ENCODE measurements at places on chromosomes 2 and 18.

- no peak for DNase-seq
Observed at GRCh38 chr2:226405465-226405864, 394.2 kb downstream of the IRS1 start.

GRCh38 chr18:24860978-24861680 is 400.7 kb downstream of the HRH4 start:
- DNase-seq = no peak

DNA sequence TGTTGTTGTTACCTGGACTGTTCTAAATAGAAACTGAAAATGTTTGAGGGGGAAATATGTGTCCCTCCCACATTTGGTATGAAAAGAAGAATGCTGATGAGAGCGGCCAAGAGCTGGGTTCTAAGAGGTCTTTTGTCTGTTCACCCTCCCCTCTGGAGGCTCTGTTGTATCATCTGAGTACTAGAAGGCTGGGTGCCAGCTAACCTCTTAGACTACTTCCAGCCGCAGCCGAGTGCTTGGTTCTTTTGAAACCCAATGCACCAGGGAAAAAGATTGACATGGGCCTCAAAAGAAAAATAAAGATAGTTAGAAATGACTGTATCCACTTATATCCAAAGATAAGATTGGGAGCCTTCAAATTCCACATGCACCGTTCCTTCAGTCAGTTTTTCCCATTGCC is 255.9 kb downstream of the TXNL1 start:
- no peak for DNase-seq

- DNase-seq = no peak
Observed at GRCh38 chr2:196361606-196362326, 190.4 kb upstream of the STK17B start.

DNA sequence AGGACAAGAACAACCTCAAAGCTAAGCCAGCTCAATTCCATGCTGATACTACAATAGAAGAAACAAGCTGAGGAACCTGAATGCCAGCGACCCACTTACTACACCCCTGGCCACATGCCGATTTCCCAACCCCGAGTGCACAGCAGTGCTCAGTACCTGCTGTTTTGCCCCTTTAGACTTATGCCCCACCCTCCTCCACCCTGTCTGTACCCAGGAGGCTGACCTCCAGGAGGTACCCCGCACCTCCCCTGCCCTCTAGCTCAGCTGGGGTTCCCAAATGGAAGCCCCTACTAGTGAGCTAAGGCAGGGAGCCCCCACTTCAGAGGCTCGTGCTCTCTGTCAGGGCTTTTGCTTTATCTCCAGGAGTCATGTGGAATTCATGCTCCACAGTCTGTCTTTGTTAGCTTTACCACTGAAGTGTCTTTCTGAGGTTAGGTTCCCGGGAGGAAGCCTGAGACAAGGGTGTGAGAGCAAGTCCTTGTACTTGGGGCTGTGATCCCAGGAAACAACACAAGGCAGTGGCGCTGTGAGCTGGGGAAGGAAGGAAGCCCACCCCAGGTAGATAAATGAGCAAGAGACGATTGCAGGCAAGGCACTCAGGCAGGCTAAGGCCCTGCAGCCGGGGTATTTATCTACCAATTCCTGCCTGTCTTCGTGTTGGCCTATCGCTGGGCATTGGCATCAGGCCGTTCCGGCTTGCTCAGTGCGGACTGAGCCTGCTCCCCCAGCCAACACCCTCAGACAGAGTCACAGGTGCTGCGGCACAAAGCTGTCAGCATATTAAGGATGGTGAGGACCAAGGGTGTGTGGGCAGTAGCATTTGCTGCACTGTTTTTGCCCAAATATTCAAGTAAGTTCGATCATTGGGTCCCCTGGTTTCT is 220.5 kb downstream of the CYP26B1 start:
- DNase-seq = no peak

GRCh38 chr18:9017905-9018227 is 84.6 kb upstream of the NDUFV2 start:
- DNase-seq = no peak

DNA sequence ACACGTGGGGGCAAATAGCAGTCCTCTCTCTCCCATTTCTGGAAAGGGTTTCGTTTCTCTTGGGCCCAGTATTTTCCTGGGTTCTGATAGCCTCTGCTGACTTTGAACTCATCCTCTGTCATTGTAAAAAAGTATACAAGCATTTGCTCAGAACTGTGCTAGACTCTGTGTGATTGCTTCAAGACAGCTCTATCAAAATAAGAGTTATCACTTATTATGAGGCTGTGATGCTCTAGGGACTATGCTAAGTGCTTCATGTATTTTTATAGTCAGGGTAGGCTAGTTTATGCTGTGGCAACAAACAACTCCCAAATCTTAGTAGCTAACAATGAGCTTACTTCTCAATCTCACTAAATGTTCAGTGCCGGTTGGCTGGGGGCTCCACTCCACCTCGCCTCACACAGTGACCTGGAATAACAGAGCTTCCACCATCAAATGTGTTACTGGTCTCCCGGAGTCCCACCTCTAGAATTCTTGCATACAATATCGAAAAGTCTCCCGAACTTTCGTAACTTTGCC is 110.8 kb upstream of the CDC42EP3 start:
- DNase-seq = peak; percentile 38

GRCh38 chr2:30823452-30823851 is 16.2 kb upstream of the CAPN13 start:
- no peak for DNase-seq

DNA sequence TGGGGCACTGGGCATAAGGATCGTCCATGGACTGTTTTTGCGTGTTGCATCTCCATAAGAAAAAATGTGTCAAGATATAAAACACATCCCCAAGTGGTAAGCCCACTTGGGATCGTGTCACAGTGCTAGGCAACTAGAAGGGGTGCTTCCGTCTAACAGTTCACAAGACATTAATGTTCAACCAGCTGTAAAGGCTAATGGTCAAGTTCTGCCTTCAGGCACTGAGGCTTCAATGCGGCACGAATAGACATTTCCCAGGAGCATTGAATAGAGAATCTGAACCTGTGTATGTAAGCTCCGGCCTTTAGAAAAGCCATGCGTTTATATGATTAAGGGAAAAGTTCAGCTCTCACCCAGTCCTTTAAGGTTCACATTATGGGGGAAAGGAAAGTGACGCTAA is 42.0 kb downstream of the ABHD3 start:
- no peak for DNase-seq
